Nephron progenitor cell (in vitro differentiated cells): ENCODE measurements at places on chromosomes 12 and 14.

- H3K27ac ChIP-seq: no peak overlapping the region
- peaks cover 14% of the 10 kb centered on the region for H3K4me1 ChIP-seq
- no peak for DNase-seq
- no peaks in the 10 kb centered on the region for H3K36me3 ChIP-seq
Observed at GRCh38 chr12:30517320-30517719, 178.3 kb downstream of the IPO8 start.

DNA sequence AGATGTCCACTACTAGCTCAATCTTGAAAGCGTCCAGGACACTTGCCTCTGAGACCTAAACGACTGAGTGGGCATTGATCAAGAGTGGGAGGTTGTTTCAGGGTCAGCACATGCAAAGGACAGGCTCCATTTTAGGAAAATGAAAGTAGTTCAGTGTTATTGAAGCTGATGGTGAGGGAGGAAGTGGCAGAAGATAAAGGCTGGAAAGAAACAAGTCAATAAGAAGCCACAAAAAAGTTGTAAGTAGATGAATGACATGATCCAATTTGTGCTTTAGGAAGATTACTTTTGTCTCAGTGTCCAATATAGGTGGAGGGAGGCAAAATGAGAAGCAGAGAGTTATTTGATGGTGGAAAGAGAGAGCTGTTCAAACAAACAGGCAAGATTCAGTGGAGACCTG lies 22.0 kb downstream of the GPR65 start:
- no peaks in the 10 kb centered on the region for H3K36me3 ChIP-seq
- H3K4me3 ChIP-seq: no peak overlapping the region
- peaks cover 34% of the 10 kb centered on the region for H3K4me1 ChIP-seq
- H3K27me3 ChIP-seq: no peaks in the 10 kb centered on the region
- no peak for DNase-seq
- H3K27ac ChIP-seq: no peak overlapping the region

DNA sequence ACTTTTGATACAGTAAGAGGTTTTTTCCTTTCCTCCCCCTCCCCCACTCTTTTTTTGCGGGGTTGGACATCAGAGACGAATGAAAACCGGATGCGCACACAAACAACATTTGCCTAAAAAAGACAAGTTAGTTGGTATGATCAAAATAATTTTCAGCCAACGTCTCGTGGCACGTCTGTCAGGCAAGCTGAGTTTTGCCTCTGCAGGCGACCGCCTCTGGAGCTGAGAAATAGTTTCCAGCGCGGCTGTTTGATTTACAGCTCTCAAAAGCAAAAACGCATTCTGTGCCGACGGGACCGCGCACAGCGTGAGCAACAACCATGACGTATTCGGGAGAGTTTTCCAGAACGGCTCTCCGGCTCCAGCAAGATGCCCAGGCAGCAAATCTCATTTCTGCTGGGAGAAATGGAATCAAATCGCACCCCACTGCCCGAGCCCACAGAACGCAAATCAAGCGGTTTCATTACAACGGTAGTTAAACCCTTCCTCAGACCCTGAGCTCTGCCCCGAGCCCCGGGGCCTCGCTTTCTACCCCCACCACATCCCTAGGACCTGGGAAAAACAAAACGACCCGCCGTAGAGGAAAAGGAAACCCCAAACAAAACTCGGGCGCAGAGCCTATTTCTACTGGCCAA lies 14.2 kb upstream of the CALM1 start:
- no peak overlapping the region for H3K27ac ChIP-seq
- no peak overlapping the region for H3K4me3 ChIP-seq
- no peaks in the 10 kb centered on the region for H3K36me3 ChIP-seq
- DNase-seq: peak; percentile 58

- H3K27me3 ChIP-seq: no peaks in the 10 kb centered on the region
- DNase-seq: no peak
- no peak overlapping the region for H3K27ac ChIP-seq
- H3K36me3 ChIP-seq: no peaks in the 10 kb centered on the region
Observed at GRCh38 chr12:62146318-62146717, 113.9 kb upstream of the USP15 start.

DNA sequence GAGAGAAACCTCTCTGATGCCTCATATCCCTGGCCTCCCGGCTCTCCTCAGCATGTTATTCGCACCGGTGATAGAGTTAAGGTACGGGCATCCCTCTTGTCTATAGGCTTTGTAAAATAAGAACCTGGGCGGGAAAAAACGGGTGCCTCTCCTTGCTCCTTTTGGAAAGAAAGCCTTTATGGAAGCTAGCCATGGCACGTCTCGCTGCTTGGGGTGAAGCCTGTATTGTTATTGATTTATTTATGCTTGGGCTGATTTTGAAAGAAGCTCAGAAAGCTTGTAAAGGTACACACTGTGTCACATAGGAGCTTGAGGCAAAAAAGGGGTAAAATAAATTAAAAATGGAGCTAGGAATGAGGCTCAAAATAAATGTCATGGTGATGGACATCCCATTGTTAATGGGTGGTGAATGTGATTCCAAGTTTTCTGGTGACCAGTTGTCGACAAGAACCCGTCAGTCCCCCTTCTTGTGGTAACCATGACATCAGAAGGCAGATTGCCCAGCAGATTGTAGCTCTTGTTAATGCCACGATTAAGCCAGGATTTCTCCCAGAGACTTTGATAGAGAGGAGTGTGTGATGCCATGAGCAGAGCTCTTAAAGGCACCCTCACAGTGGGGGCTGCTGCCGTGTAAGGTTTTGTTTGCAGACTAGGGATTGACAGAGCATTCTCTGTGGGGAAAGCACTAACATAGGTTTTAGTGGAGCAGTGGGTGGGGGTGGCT lies 50.4 kb upstream of the ASPG start:
- peaks cover 12% of the 10 kb centered on the region for H3K27me3 ChIP-seq
- no peaks in the 10 kb centered on the region for H3K36me3 ChIP-seq
- peaks cover 14% of the 10 kb centered on the region for H3K4me1 ChIP-seq
- no peak for DNase-seq
- H3K4me3 ChIP-seq: no peak overlapping the region

GRCh38 chr12:47650469-47650868 lies 55.4 kb downstream of the RPAP3 start:
- H3K27ac ChIP-seq: no peak overlapping the region
- peaks cover 5% of the 10 kb centered on the region for H3K4me1 ChIP-seq
- peaks cover 38% of the 10 kb centered on the region for H3K36me3 ChIP-seq

DNA sequence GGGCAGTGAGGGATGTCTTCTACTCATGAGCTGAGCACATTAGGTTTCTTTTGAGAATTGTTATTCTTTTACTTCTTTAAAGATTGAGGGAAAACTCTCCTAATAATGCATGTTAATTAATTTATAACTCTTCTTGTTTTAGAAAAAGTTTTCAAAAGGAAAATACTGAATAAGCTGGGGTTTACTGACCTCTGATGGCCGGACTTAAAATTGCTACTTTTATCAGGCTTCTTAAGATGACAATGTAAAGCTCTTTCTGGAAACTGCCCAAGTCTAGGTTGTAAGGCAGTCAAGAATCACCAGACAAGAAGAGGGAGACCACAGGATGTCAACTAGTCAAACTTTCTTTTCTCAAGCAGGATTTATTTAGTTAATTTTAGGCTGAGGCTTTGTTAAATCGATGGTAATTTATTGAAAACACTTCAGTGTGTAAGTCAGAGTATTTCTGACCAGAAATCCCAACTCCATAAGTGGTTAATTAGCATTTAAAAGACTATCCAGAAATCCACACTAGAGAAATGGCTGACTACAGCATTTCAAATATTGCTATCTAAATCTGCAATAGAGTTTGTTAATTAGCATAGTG lies 82.1 kb downstream of the AVPR1A start:
- no peak overlapping the region for H3K4me3 ChIP-seq
- no peak overlapping the region for H3K27ac ChIP-seq
- H3K4me1 ChIP-seq: peaks cover 37% of the 10 kb centered on the region
- DNase-seq: no peak
- no peaks in the 10 kb centered on the region for H3K36me3 ChIP-seq
- H3K27me3 ChIP-seq: no peaks in the 10 kb centered on the region

DNA sequence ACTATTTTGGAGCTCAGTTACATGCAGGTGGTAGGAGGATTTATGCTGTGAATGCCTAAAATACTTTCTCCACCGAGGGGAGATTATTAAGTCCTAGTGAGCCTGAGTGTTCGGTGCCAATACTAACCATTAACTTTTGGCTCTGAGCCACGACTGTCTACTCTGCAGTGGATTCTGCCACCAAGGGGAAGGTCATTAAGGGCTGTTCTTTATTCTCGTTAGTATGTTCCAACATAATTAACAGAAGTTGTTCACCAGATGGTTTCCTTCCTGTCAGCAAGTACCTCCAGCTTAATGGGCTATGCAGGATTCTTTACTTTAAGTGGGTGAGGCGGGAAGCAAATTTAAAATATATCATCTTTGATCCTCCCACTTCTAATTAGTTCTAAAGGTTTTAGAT lies 326.3 kb downstream of the BMP4 start:
- H3K27ac ChIP-seq: no peak overlapping the region
- H3K4me3 ChIP-seq: no peak overlapping the region
- peaks cover 7% of the 10 kb centered on the region for H3K36me3 ChIP-seq
- H3K4me1 ChIP-seq: peaks cover 27% of the 10 kb centered on the region
- no peak for DNase-seq
- H3K27me3 ChIP-seq: no peaks in the 10 kb centered on the region

DNA sequence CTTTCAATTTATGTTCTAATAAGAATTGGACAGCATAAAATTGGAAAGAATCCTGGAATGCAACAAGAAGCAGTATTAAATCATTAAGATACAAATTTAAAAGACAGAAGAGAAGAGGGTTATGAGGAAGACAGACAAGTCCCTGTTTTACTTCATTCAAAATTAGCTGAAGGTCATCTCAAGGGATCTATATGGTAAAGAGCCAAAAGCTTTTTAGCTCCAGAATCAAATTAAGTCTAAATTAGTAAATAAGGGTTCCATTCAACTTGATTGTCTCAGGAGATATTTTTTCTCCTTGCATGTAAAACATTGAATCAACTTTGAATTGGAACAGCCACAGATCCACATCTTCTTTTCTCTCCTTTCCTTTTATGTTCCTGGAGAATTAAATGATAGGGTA lies 7.6 kb downstream of the CCDC196 start:
- H3K27ac ChIP-seq: no peak overlapping the region
- no peak overlapping the region for H3K4me3 ChIP-seq
- peaks cover 13% of the 10 kb centered on the region for H3K4me1 ChIP-seq
- DNase-seq: no peak
- H3K27me3 ChIP-seq: peaks cover 7% of the 10 kb centered on the region
- no peaks in the 10 kb centered on the region for H3K36me3 ChIP-seq

DNA sequence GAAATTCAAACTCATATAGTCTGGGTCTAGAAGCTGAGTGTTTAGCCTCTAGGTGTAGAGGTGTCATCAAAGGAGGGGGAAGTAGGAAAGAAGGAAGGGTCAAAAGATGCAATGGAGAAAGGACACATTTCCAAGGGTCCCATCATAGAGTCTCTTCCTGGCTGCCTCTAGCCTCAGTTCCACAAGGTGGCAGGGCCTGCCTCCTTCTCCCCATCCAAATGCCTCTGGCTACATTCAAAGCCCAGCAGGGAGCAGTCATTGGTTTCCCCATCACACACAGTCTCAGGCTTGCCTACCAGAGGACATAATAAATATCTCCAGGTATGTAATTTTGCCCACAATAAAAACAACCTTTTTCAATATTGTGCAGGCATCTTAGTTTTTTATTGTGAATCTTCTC lies 2.1 kb upstream of the CCT2 start:
- no peaks in the 10 kb centered on the region for H3K27me3 ChIP-seq
- H3K4me3 ChIP-seq: no peak overlapping the region
- H3K36me3 ChIP-seq: peaks cover 22% of the 10 kb centered on the region
- no peak overlapping the region for H3K27ac ChIP-seq
- H3K4me1 ChIP-seq: peaks cover 14% of the 10 kb centered on the region
- no peak for DNase-seq

- no peak overlapping the region for H3K4me3 ChIP-seq
- H3K4me1 ChIP-seq: peaks cover 31% of the 10 kb centered on the region
- peaks cover 6% of the 10 kb centered on the region for H3K27me3 ChIP-seq
- DNase-seq: peak; percentile 44
Observed at GRCh38 chr12:121916719-121917118, 1.7 kb upstream of the CFAP251 start.

GRCh38 chr12:122942637-122943036 lies 23.6 kb downstream of the ABCB9 start:
- peaks cover 4% of the 10 kb centered on the region for H3K27me3 ChIP-seq
- H3K27ac ChIP-seq: no peak overlapping the region
- no peaks in the 10 kb centered on the region for H3K36me3 ChIP-seq
- no peak for DNase-seq

- no peak overlapping the region for H3K27ac ChIP-seq
- no peaks in the 10 kb centered on the region for H3K27me3 ChIP-seq
- no peak for DNase-seq
- no peak overlapping the region for H3K4me3 ChIP-seq
- no peaks in the 10 kb centered on the region for H3K4me1 ChIP-seq
Observed at GRCh38 chr14:33175951-33176350, 237.3 kb downstream of the NPAS3 start.

- no peaks in the 10 kb centered on the region for H3K36me3 ChIP-seq
- H3K4me3 ChIP-seq: no peak overlapping the region
- no peaks in the 10 kb centered on the region for H3K4me1 ChIP-seq
- H3K27ac ChIP-seq: no peak overlapping the region
- DNase-seq: peak; percentile 61
Observed at GRCh38 chr12:102811110-102811737, 105.8 kb downstream of the PAH start.

GRCh38 chr12:4779749-4780148 lies 59.5 kb downstream of the GALNT8 start:
- no peak overlapping the region for H3K4me3 ChIP-seq
- no peak overlapping the region for H3K27ac ChIP-seq
- DNase-seq: no peak
- H3K27me3 ChIP-seq: peaks cover 36% of the 10 kb centered on the region
- H3K4me1 ChIP-seq: peaks cover 7% of the 10 kb centered on the region

DNA sequence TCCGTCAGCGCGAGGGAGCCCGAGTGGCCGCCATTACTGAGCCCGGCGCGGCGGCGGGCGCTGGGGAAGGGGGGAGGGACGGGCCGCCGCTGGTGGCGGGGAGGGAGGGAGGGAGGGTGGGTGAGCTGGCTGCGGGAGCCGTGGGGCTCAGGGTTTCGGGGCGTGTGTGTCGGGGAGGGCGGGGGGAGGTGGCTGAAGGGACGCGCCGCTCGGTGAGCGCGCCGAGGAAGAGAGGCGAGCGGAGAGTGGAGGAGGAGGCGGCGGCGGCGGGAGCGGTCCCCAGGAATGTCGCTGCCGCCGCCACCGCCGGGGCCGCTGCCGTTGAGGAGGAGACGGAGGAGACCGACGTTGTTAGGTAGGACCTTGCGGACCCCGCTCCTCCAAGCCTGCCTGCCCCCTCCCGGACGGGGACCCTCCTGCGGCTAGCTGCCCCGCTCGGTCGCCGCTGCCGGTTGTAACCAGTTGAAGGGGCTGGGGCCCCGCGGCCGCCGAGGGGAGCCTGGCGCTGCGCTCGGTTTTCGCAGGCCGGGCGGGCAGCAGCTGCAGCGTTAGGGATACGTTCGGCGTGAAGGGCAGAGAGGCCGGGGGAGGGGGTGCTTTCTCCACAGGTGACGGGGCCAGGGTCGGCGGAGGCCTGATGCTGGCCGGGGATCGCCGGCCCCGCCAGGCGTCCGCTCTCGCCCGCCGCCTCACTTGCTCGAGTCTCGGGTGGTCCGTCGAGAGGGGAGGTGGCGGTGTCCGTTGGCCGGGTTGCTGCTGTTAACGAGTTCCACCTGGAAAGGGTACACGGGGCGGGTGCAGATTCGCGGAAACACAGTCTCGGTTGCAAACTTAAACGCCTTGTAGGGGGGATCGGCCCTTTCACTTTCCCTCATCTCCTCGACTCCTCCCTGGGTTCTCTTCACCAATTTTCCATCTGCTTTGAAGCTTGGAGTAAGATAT lies at the start of gene ARHGAP5:
ARHGAP5 (plus strand) TSS at position 224 of the 942 bp plus-strand sequence. CDS start 13,366 bp downstream, outside the sequence.
- H3K4me3 ChIP-seq: peak within 1 kb of the TSS; percentile 99
- peaks cover 52% of the 10 kb centered on the region for H3K4me1 ChIP-seq
- peak within 1 kb of the TSS; percentile 99 for H3K27ac ChIP-seq
- H3K27me3 ChIP-seq: peaks cover 3% of the 10 kb centered on the region
- DNase-seq: peak; percentile 76
